ENCODE measurements at places on chromosomes 7 and 10.

DNA sequence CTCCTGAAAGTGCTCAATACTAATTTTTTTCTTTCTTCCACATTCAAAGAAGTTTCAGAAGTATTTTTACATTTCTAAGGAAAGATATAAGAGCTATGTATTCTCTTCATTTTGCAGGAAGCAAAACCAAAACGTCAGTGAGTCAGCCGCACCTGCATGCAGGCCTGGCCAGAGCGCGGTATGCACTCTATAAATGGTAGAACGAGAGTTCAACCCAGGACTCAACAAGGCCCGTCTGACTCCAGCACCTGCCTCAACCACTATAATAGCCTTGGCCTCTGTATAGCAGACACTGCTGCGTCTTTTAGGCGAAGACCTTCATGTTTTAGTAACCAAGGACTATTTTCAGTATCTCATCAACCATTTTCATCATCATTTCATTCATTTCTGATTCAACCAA is 113.2 kb downstream of the KMT2E start:
- no peak for DNase-seq

GRCh38 chr10:78082636-78083035 is 49.0 kb downstream of the RPS24 start:
- DNase-seq: no peak

GRCh38 chr7:84705706-84706105 is 481.1 kb downstream of the SEMA3D start:
- no peak for DNase-seq

- DNase-seq: no peak
Measured at GRCh38 chr7:7017707-7018280, 164.6 kb upstream of the C1GALT1 start.

GRCh38 chr10:34406463-34407323 is 408.4 kb downstream of the PARD3 start:
- no peak for DNase-seq

- no peak for DNase-seq
Measured at GRCh38 chr10:20641605-20642004, 255.5 kb downstream of the NEBL start.

GRCh38 chr7:7769710-7770627 is 51.6 kb upstream of the RPA3 start:
- DNase-seq: no peak

DNA sequence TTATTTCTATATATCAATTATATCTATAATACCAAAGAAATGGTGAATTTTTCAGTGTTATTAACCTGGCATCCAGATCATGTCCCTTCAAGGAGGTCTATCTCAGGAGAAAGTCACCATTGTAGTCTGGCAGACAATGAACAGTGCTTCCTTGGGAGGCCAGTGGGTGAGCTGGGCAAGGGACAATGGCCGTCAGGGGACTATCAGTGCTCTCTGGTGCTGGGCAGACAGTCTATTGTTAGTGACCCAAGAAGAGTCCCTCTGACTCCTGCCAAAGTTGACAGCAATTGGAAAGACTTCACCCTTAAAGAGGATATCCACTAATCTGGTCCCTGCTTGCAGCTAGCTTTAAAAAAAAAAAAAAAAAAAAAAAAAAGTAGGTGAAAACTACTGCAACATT is 7.1 kb downstream of the JAZF1 start:
- no peak for DNase-seq

GRCh38 chr7:75584354-75584753 is 92.2 kb downstream of the SPDYE5 start:
- no peak for DNase-seq

- no peak for DNase-seq
Measured at GRCh38 chr7:94044806-94045205, 40.7 kb upstream of the BET1 start.

- DNase-seq: no peak
Measured at GRCh38 chr7:12294701-12295100, 83.6 kb downstream of the TMEM106B start.

GRCh38 chr7:100510437-100511239 is 26.9 kb downstream of the NYAP1 start:
- no peak for DNase-seq

DNA sequence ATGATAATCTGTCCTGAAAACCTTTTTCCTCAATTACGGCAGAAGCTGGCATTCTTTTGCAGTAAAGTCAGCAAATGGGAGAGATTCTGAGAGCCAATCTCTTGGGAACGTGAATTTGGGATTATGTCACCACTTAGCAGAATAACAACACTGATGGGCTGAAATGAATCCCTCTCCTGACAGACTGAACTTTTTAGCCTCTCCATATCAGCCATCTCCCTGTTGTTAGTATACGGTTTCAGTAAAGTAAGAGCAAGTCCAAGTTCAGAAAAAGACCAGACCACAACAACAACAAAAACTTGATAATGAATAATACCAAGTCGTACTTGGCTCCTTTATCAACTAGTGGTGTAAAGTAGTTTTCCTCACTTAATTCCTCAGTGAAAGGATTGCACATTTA is 1048.8 kb downstream of the GATA3 start:
- DNase-seq: no peak

GRCh38 chr10:11677480-11677879 is 64.7 kb upstream of the ECHDC3 start:
- no peak for DNase-seq

- DNase-seq: no peak
Measured at GRCh38 chr10:5196702-5197113, at the start of gene AKR1C4. Gene AKR1C4 (plus strand): TSS chr10:5196837. CDS start chr10:5196868, 31 bp downstream.

- DNase-seq: no peak
Measured at GRCh38 chr7:130154131-130154500, 51.1 kb downstream of the TMEM209 start.

DNA sequence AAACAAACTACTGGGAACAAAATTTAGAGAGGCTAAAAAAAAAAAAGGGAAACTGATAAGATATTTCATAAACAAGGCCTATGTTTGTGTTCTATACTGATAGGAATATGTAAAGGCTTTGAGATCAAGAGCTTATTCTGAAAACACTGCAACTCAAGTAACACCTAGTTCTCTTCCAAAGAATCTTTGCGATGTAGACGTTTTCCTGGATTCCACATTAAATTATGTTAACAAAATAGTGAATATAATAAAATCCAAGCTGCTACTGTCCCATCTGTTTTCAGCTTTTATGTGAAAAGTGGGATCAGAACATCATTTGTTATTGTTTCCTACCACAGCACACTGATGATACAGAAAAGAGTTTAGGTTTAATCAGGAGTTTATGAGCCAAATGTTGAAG is 53.0 kb upstream of the RNF148 start:
- DNase-seq: no peak

Measured in iPS DF 19.7 (cell line).